Transverse colon (tissue), 4 donors: ENCODE measurements at places on chromosomes 2 and 18. TPM values are rescaled to one million over a fixed set of nuclear protein-coding genes. Genes with fewer than 3 reads are reported as not detected.
A peak's percentile ranks its signal among the peaks of the same experiment; 100 is the strongest.

The ACVR1 gene
- total RNA-seq: 13.1 TPM

The SYT4 gene
- not detected for total RNA-seq

The RAB6C gene
- not detected for total RNA-seq

The ASAP2 gene
- 33.2 TPM for total RNA-seq

The FAM124B gene
- 0.95 TPM for total RNA-seq

The GNAL gene
- 2.9 TPM for total RNA-seq

The MZT2A gene
- 13.5 TPM for total RNA-seq

DNA sequence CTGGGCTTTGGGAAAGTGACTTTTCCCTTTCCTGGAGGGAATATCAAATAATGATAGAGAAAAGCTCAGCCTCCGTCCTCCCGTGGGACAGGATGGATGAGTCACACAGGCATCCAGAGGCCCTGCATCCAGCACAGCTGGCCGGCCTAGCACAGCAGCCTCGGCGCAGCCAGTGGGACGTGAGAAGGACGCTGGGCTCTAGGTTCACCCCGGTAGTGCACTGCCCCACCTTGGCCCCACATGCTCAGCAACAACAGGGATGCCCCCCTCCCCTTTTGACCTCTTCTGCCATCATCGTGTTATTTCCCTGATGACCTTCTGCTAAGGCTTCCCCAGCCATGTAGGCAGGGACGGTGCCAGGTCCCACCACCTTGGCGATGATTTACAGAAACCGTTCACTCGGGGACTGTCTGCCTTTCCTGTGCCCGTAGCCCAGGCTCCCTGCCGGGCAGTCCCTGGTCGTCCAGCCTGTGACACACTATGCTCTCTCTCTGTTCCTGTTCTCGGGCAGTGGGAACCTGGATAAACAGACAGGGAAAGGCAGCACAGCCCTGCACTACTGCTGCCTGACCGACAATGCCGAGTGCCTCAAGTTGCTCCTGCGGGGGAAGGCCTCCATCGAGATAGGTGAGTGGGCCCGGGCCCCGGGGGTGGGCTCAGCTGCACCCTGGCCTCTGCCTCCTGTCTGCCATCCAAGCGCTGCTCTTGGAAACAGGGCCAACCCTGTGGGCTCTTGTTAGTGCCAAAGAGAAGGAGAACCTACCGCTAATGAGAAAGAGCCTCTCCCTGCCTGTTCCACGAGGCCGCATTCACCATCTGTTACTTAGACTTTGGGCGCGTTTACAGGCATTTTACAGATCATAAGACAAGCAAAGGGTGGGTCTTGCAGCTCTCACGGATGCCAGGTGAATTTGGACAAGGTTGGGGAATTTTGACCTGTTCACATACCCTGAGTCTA lies 44.6 kb downstream of the ITGB1BP1 start:
- H3K4me3 ChIP-seq: no peak overlapping the region
- peak; percentile 35 for DNase-seq
- peaks cover 3% of the 10 kb centered on the region for H3K36me3 ChIP-seq
- H3K27me3 ChIP-seq: no peaks in the 10 kb centered on the region
- peak overlapping the region; percentile 65 for H3K27ac ChIP-seq

DNA sequence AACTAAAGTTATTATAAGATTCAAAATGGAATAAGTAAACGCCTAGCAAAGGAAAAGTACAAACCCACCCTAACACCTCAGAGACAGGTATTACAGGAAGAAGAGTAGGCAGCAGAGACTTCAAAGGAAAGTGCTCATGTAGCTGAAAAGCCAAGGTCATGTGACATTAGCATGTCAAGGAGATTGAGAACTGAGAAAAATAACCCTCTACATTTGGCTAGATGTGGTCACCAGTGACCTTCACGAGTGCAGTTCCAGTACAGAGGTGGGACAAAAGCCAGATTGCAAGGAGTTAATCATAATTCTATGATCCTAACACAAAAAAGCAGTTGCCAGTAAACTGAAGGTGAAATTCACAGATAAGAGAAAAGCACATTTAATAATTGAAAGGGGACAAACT lies 252.7 kb downstream of the ZEB2 start:
- no peaks in the 10 kb centered on the region for H3K4me1 ChIP-seq
- no peaks in the 10 kb centered on the region for H3K36me3 ChIP-seq
- H3K27ac ChIP-seq: no peak overlapping the region
- DNase-seq: no peak

- no peak for DNase-seq
- H3K27ac ChIP-seq: no peak overlapping the region
- no peaks in the 10 kb centered on the region for H3K27me3 ChIP-seq
- H3K36me3 ChIP-seq: no peaks in the 10 kb centered on the region
Measured at GRCh38 chr2:97759727-97760407, 46.5 kb downstream of the ZAP70 start.

- H3K4me1 ChIP-seq: no peaks in the 10 kb centered on the region
- no peaks in the 10 kb centered on the region for H3K36me3 ChIP-seq
- H3K27me3 ChIP-seq: no peaks in the 10 kb centered on the region
- no peak overlapping the region for H3K27ac ChIP-seq
Measured at GRCh38 chr2:211766689-211767088, 771.9 kb downstream of the ERBB4 start.

DNA sequence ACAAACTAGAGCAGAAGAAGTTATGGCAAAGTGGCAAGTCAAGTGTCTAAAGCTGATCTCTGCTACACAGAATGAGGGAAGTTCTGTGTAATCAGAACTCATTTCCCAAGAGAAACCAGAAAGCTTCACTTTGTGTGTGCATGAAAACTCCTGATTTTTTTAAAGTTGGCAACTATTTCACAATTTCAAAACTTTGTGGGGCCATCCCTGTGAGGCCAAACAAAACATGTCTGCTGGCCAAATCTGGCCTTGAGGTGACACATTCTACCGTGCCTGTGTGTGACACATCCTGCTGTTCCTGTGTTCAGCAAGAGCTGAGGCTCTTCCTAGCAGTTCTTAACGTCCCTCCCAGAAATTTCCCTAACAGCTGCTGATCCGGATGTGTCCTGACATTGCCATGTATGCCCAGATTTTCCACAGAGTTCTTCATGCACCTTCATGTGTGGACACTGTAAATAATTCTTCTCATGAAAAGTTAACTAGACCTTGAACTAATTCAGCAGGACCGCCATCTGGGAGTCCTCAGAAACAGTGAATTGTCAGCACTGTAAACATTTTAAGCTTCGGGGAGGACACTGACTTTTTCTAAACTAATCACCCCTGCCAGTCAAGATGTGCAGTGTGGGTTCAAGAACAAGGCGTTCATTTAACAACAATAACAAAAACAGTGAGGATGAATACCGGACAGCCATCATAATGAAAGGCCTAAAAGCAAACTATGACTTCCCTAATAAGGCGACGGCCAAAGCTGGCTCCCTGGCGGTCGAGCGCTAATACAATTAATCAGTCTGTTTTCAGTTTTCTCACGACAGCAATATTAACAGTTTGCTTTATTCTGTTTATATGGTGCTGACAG lies 99.0 kb downstream of the PLEKHM3 start:
- H3K27me3 ChIP-seq: no peaks in the 10 kb centered on the region
- H3K4me3 ChIP-seq: no peak overlapping the region
- DNase-seq: peak; percentile 33

GRCh38 chr18:44938720-44939665 lies 258.3 kb downstream of the SETBP1 start:
- no peaks in the 10 kb centered on the region for H3K36me3 ChIP-seq
- DNase-seq: peak; percentile 57
- no peak overlapping the region for H3K4me3 ChIP-seq
- H3K4me1 ChIP-seq: peaks cover 4% of the 10 kb centered on the region
- no peaks in the 10 kb centered on the region for H3K27me3 ChIP-seq

- no peaks in the 10 kb centered on the region for H3K4me1 ChIP-seq
- H3K4me3 ChIP-seq: no peak overlapping the region
- DNase-seq: no peak
- H3K27ac ChIP-seq: no peak overlapping the region
Measured at GRCh38 chr2:136486115-136486514, 279.2 kb upstream of the THSD7B start.

DNA sequence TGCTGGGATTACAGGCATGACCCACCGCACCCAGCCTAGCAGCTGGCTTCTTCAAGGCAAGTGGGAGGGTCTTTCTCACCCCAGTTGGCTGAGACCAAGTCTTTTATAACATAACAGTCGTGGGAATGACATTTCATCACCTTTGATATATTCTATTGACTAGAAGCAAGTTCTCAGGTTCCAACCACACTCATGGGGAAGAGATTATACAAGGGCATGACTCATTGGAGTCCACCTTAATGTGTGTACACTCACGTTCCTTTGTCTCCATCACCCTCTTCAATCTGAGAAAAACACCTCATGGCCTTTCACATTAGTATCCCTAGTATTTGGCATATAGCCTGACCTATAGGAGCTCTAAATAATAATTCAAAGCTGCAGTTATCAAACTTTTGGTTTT lies 2.8 kb upstream of the BBS5 start:
- no peaks in the 10 kb centered on the region for H3K27me3 ChIP-seq
- no peaks in the 10 kb centered on the region for H3K36me3 ChIP-seq
- DNase-seq: no peak

GRCh38 chr2:127398239-127398590 lies 10.4 kb upstream of the MAP3K2 start:
- H3K4me1 ChIP-seq: peaks cover 37% of the 10 kb centered on the region
- no peak overlapping the region for H3K27ac ChIP-seq
- no peak overlapping the region for H3K4me3 ChIP-seq
- no peaks in the 10 kb centered on the region for H3K27me3 ChIP-seq
- peak; percentile 88 for DNase-seq
